ENCODE measurements at places on chromosomes 16 and 17.

DNA sequence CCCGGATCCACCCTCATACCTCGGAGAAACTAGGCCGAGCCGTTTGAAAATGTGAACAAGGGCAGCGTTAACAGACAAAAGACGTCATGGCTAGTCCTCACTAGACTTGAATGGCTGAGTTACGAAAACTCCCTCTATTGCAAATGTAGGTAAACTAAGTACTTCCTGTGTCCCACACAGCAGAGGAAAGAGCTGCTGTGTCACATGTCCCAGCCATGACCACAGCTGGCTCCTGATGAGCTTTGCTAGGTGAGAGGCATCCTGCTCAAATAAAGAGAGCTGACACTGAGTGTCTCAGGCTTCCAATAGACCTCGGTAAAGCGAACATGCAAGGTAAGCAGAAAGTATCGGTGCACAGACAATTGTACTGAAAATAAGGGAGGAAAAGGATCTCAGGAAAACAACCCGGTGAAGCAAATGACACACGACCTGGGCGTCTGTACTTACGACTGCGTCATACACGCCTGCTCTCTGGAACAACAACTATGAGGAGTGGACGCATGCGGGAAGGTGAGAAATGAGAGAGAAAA, 26.0 kb downstream of the TMEM204 start:
- DNase-seq = no peak

DNA sequence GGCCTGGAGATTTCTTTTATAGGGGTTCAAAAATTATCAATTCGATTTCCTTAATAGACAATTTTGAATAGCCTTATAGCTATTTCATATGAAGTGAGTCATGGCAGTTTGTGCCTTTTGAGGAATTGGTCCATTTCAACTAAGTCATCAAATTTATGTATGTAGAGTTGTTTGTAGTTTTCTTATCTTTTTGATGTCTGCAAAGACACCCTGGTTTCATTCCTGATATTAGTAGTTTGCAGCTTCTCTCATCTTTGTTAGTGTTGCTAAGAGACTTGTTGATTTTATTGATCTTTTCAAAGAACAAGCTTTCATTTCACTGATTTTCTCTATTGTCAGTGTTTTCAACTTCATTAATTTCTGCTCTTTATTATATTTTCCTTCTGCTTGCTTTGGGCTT, 44.2 kb downstream of the N4BP1 start:
- DNase-seq = no peak

- no peak for DNase-seq
Measured at GRCh38 chr16:74743668-74744299, 30.8 kb downstream of the FA2H start.

GRCh38 chr17:7823581-7824001, 10.4 kb upstream of the KDM6B start:
- no peak for DNase-seq

DNA sequence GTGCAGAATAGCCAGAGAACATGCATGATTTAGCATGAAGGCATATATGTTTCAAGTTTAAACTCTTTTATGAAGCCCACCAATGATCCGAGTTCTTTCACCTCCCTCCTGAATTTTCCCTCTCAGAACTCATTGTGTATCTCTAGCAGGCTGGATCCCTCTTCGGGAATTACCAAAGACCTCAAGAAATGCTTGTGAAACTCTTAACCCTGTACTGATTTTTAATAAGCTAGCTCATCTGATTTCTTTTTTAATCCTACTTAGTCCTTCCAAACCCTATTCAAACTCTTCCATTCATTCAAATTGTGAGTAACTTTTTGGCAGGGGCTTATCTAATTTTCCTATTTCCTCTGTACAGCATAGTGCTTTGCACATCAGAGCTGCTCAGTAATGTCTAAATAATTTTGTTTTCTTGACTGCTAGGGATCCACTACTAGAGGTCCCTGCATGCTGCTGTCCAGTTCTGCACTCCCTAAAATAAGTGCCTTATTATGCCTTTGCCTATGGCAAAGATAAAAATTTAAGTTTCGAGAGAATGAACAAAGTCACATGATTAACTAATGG, 723.8 kb downstream of the CDH11 start:
- DNase-seq = no peak

- no peak for DNase-seq
Measured at GRCh38 chr17:82891911-82892310, 52.1 kb upstream of the ZNF750 start.

GRCh38 chr17:6927290-6928126, 68.3 kb upstream of the ALOX12 start:
- DNase-seq = no peak

- DNase-seq = peak; percentile 39
Measured at GRCh38 chr17:75454193-75454592, 2.2 kb upstream of the TMEM94 start.

GRCh38 chr17:82959242-82959930, 119.6 kb upstream of the ZNF750 start:
- DNase-seq = no peak

DNA sequence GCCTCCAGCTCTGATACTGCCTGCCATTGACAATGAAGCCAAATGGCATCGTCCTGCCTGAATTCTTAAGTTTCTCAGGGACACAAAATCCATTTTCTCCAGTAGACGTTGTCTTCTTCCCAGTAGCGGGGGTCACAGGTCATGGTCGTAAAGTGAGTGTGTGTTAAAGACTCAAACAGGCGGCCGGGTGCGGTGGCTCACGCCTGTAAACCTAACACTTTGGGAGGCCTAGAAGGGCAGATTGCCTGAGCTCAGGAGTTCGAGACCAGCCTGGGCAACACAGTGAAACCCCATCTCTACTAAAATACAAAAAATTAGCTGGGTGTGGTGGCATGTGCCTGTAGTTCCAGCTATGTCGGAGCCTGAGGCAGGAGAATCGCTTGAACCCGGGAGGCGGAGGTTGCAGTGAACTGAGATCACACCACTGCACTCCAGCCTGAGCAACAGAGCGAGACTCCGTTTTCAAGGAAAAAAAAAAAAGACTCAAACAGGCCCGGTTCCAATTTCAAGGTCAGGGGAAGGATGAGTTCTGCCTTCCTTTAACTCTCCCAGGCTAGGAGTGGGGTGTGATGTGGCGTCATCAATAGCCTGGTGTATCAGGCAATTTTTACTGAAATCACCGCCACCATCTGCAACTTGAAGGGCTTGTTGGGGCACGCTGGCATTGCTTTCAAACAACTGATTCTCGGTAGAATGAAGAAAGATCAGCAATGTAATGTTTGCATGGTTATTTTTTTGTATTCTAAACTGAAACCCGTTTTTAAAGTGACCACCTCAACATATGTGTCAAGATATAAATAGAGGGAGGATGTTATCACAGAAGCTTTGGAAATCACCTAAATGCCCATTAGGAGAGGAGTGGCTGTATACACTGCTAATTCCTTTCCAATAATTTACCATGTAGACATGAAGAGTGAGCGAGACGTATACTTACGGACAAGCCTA, 91.0 kb downstream of the WSCD1 start:
- DNase-seq = no peak

- no peak for DNase-seq
Measured at GRCh38 chr17:82489117-82489516, 30.4 kb upstream of the FOXK2 start.

Data from NAMALWA (cell line).